Left lobe of liver (tissue), 2 donors: ENCODE measurements at places on chromosomes 5 and 9.

- no peak for DNase-seq
These were observed 684.0 kb upstream of the ACO1 start for GRCh38 chr9:31700252-31701045.

GRCh38 chr9:130268521-130269211 is 3.1 kb downstream of the HMCN2 start:
- DNase-seq = no peak

- DNase-seq = no peak
These were observed 121.5 kb downstream of the MAT2B start for GRCh38 chr5:163626904-163627434.

GRCh38 chr9:137774775-137775386 is 102.7 kb upstream of the CACNA1B start:
- DNase-seq = peak; percentile 39

- peak; percentile 73 for DNase-seq
These were observed 42.8 kb downstream of the SNX30 start for GRCh38 chr9:112793213-112793810.

GRCh38 chr5:67013719-67014118 is 182.9 kb downstream of the CD180 start:
- DNase-seq = no peak

GRCh38 chr5:77182367-77182766 is 28.1 kb upstream of the PDE8B start:
- no peak for DNase-seq

GRCh38 chr5:143245929-143246561 is 157.4 kb downstream of the NR3C1 start:
- DNase-seq = no peak

- no peak for DNase-seq
These were observed 1777.1 kb downstream of the MAT2B start for GRCh38 chr5:165282491-165282890.

DNA sequence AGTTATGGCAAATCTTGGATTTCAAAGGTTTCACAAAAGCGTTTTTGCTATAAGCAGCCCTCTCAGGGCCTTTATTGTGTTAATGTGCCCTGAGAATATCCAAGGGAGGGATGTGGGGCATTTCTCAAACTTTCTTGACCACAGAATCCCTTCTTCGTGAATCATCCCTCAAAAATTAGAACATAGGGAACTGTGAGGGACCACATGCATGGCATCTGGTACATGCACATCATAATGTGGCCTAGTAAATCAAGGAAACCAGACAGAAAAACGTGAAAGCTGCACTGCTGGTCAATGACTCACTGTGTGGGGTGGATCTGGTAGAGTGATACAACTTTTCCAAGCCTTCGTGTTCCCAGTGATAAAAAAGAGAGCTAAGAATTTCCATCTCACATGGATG is 22.4 kb downstream of the DDX31 start:
- no peak for DNase-seq

GRCh38 chr9:37311938-37312708 is 110.4 kb upstream of the GRHPR start:
- DNase-seq = no peak

DNA sequence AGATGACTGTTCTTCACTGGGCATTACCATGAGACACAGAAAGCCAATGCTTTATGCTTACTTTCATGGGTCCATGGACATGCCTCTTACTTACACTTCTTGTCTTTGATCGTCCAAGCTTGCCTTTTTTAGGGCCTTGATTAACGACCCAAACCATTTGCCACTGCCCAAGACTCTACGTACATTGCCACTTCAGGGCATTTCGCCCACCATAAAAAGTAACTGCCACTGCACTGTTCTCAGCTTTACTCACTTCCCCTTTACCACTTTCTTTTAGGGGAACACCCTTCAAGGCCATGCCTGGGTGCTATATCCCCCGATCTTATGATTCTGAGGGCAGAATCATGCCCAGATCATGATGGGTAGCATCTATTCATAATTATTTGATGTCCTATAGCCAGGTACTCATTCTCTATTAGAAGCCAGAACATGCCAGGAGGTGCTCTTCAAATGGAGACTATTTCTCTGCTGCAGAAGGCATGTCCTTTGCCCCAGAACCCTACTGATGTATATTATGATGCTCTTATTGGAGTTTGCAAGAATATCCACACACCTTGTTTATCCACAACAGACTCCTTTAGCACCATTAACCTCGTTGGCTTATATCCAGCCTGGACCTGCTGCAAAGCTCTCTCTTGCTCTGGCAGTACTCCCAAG is 64.1 kb upstream of the RAD23B start:
- no peak for DNase-seq

DNA sequence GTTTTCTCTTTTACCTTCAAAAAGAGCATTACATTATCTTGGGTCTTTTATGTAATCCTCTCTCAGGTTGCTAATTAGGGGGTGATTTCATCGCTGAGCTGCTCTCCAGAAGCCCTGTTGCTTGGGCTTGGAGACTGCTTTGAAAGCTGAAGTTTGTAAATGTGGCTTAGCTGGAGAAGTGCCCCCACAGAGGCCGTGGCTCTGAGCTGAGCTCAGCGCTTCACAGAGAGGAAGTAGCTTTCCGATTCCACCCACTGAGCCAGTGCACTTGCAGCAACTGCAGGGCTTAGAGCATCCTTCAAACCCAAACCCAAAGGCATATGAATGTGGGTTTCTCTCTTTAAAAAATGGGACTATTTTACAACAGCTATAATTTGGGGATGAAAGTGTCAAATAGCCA is 13.7 kb upstream of the NXNL2 start:
- no peak for DNase-seq

- DNase-seq = no peak
These were observed 44.5 kb upstream of the DPYSL3 start for GRCh38 chr5:147554261-147554817.

- no peak for DNase-seq
These were observed 18.9 kb upstream of the VLDLR start for GRCh38 chr9:2602704-2603116.

DNA sequence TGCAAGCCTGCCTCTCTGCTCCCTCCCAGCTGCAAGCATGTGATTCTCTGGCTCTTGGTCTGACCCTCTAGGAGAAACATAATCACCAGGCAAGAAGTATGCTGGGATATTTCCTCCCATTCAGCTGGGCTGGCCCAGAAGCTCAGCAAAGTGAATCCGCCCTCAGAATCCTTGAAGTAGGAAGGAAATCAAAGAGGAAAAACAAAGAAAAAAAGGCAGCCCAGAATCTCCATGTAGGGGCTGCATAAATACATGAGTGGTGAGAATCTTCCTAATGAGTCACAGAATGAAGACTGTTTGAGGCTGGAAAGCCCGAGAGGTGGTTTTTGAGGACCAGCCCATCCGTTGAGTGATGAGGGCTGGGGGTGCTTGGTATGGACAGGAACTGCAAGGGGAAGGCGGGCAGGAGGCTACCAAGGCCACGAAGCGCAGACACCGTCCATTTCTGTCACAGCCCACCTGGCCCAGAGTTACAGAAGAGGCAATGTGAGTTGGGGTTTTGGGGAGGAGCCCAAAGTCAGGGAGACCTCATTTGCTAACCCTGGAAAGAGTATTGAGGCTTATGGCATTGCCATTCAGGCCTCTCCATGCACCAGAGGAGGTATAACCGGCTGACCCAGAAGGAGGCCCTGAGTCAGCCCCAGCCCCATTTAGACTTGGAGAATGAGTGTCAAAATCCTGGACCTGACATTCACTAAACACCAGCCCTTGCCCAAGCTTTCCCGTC is 33.4 kb upstream of the TGFBR1 start:
- DNase-seq = no peak

GRCh38 chr9:115367780-115368525 is 250.0 kb upstream of the TNC start:
- DNase-seq = no peak

- DNase-seq = no peak
These were observed 202.0 kb downstream of the BRINP1 start for GRCh38 chr9:119167267-119167666.

GRCh38 chr5:64347309-64347708 is 158.5 kb upstream of the RGS7BP start:
- DNase-seq = no peak

- no peak for DNase-seq
These were observed 351.8 kb downstream of the RAB3C start for GRCh38 chr5:58934629-58935097.

DNA sequence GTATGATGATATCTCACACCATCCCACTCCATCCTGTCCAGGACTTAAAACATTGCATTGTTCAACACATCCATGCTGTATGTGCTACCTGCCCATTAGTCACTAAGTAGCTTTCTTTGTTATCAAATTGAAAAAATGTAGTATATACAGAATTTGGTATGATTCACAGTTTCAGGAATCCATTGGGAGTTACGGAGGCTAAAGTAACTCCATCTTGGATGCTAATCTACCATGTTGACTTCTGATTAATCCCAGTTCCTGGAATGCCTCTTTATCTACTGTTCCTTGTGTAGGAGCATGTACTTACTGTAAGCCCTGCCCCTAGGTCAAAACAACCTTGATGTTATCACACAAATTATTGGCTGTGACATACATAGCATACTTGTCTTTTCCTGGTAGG is 38.9 kb upstream of the FOXB2 start:
- DNase-seq = no peak

DNA sequence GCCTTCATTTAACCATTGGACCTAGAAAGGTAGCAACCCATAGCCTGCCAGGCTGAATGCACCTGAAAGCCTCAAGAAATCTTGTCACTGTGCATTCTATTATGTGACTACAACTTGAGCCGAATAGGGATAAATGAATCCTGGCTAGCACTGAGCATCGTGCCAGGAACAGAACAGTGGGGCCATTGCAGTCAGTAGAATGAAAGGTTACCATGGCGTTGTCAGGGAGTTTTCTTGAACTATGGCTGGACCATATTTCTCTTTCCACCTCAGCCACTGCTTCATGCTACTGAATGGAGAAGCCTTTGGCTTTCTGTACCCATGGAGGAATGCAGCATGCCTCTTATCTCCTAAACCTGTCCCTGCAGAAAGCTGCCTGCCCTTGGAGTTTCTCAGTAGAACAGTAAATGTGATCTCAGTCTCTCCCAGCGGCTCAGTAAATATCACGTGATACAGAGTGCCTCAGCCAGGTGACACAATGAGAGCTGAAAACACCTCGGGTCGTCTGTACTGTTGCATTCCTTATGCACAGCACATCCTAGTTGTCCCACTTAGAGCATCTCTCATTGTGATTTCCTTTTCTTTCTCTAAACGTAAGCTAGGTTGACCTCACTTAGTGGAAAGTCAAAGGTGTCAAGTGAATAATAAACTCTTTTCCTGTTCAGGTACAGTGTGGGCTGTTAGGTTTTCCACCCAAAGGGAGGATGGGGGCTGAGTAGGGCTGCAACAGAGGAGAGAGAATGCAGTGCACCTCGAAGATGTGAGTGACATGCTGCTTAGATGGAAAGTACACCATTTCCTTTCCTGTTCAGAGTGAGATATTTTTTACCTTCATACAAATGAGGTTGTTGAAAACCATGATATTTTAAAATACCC is 115.3 kb downstream of the MACIR start:
- no peak for DNase-seq

DNA sequence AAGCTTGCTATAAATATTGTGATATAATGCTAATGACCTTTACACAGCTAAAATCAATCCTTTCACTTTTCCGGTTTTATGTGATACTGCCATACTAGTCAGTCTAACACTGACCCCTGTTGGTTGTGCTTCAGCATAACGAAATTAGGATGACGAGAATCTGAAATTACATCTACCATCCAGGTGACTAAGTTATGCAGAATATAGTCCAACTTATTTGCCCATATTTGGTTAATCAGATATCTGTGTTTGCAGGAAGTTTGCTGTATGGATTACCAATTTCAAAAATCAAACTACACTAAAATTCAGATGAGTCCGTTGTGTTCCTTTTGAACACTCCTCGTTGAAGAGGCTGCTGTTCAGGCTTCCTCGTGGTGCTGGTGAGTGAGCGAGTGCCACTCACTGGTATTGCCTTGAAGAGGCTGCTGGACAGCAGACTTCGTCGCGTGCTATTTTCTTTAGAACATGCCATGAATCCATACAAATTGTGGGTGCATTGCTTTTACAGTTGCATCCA is 32.5 kb downstream of the TENT4A start:
- no peak for DNase-seq
